ENCODE measurements at places on chromosomes 13 and 19.

- DNase-seq = no peak
These were observed 71.2 kb downstream of the WASF3 start for GRCh38 chr13:26628706-26629105.

GRCh38 chr13:29846475-29847256 is 3.8 kb downstream of the UBL3 start:
- DNase-seq = no peak

DNA sequence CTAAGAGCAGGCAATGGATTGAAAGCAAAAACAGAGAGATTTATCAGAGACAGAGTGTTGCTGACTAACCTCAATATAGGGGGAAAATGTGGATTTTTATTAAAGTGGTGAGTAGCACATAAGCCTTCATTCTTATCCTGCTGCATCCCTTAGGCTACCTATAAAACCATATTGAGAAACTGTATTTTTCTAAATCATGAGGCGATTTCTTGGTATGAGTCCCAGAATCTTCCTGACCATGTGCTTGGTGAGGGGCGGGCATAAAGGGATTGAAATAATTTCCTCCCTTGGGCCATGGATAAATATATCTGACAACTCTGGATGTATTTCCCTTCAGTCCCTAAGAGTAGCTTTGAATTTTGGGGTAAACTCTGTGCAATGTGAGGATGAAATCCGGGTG is 72.8 kb downstream of the EFNB2 start:
- DNase-seq = no peak

GRCh38 chr13:101572456-101572855 is 120.0 kb downstream of the ITGBL1 start:
- DNase-seq = no peak

DNA sequence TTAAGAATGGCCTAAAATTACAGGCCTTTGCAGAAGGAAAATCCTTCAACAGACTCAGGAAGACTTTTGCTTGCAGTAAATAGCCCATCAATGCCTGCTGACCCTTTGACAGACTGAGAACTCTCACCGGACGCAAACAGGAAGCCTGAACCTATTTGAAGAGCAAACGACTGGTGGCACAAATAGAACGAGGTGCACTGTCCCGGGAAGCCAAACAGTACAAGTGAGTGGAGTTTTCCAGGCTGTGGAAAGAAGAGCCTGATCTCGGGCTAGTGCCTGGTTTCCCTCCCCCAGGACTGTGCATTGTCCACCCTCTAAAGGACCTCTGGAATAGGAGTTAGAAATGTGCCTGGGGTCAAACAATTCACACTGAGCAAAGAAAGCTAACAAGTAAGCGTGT is 165.5 kb downstream of the FGF14 start:
- DNase-seq = no peak

GRCh38 chr13:76943646-76944045 is 4.7 kb upstream of the ACOD1 start:
- DNase-seq = no peak

- DNase-seq = no peak
These were observed 13.4 kb upstream of the TUBGCP3 start for GRCh38 chr13:112601371-112601770.

DNA sequence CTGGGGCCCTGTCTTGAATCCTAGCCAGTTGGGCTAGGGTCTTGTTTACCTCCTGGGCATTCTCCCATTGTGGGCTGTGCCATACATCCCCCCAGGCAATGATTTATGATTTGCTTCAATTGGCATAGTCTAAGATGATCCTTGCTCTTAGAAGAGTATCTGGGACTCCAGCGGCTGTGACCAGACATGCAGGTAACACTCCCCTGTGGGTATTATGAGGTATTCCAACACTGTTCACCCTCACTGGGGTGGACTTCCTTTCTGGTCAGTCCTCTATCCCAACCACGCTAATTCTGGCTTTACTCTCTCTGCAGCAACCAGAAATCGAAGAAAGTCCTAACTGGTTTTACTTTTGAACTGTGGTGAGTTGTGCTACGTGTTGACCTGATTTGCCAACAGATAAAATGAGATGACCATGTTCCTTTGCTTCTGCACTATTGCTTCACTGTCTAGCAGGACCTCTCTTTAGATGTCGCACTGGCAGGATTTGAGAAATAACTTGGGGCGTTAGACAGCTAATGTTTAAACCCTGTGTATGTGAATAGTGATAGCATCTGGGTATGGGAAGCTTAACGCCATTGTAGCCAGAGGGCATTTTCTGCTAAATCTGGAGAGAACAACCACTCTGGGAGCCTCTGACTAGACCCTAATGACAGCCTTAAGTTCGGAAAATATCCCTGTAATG is 6.7 kb upstream of the LRCH1 start:
- no peak for DNase-seq

GRCh38 chr13:70457474-70457873 is 349.2 kb upstream of the KLHL1 start:
- no peak for DNase-seq

- peak; percentile 57 for DNase-seq
These were observed at the start of gene SYT5 for GRCh38 chr19:55179606-55180484. SYT5 (minus strand) TSS chr19:55180289; CDS start chr19:55179041, 1,248 bp downstream.

DNA sequence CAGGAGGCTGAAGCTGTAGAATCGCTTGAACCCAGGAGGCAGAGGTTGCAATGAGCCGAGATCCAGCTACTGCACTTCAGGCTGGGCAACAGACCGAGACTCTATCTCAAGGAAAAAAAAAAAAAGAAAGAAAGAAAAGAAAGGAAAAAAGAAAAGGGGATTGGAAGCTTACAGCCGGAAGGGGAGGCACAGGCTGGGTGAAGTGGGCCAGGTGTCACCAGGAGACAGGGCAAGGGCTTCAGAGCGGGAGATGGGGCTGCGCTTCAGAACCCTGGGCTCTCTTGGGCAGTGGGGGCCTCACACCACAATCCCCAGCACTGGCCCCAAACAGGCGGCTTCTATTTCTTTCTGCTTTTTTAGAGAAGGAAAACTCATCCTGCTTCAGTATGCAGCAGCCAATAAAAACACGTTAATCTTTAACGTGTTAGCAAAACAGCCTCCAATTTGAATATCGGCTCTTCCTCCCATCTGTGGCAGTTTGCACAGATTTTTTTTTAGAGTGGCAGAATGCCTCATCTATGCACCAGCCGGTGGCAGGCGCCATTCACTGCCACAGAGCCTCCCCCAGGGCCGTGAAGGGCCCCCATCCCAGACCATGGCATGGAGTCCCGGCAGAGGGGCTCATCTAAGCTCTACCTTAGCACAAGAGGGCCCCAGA is 46.6 kb upstream of the C19orf12 start:
- no peak for DNase-seq

GRCh38 chr13:31945202-31945961 is 86.2 kb upstream of the FRY start:
- no peak for DNase-seq

DNA sequence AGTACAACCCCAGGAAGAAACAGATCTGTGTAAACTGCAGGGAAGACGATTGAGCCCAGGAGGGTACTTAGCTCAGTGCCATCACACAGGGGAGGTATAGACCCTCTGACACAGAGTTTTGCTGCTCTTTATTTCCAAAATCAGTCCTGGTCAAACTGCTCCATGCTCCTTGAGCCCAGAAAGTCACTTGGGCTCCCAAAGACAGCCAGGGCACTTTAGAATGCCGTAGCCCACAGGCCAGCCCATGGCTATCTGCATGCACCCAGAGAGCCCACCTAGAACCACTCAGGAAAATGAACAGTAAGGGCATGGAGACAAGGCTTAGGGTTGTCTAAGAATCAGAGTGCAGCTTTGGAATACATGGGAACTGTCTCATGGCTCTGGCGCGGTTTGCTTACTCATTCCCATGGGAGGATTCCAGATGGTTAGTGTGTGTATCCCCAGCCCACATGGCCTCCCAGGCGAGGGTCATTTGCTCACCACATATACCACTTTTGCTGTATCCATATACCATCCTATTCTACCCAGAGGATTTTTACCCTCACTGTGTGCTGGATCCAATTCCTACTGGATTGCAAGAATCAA is 14.7 kb upstream of the PDCD5 start:
- DNase-seq = no peak

DNA sequence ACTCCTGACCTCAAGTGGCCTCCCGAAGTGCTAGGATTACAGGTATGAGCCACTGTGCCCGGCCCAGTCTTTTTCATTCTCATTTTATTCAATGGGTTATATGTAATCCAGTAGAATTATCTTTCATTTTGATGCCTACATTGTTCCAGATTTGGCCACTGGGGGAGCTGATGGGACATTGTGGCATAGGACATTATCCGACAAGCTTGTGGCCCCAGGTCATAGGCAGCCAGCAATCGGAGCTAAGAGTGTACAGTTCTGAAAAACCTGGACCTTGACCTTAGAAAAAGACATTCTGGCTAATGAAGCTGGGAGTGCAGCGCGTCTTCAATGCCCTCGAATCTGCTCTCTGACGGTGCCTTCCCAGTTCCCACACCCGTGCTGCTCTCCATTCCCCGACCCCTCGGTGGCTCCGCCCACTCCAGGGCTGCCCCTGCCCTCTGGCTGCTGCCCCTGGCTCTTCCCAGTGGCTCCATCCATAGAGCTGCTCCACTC is 108.7 kb downstream of the TEX29 start:
- DNase-seq = no peak

DNA sequence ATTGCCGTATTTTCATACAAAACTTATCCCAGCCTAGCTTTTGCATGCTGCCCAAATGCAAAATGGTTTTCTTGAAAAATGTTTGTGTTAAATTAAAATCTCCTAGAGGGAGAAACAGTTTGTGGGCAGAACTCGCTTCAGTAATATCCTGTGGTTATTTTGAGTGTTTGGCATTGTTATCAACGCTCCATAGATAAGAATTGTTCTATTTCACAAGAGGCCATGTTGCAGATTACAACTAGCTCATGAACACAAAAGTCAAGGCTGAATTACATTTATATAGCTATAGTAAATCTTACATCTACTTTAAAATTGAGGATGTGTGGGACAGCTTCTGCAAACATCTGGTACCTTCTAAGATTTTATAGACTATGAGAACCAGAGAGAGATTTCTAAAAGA is 447.9 kb downstream of the DCT start:
- DNase-seq = no peak

GRCh38 chr19:35404879-35405622 is 34.2 kb downstream of the GPR42 start:
- DNase-seq = no peak

GRCh38 chr19:3868770-3869456 is at the start of gene ZFR2:
ZFR2 (minus strand) TSS chr19:3869038; CDS start chr19:3869017, 21 bp downstream.
- no peak for DNase-seq

DNA sequence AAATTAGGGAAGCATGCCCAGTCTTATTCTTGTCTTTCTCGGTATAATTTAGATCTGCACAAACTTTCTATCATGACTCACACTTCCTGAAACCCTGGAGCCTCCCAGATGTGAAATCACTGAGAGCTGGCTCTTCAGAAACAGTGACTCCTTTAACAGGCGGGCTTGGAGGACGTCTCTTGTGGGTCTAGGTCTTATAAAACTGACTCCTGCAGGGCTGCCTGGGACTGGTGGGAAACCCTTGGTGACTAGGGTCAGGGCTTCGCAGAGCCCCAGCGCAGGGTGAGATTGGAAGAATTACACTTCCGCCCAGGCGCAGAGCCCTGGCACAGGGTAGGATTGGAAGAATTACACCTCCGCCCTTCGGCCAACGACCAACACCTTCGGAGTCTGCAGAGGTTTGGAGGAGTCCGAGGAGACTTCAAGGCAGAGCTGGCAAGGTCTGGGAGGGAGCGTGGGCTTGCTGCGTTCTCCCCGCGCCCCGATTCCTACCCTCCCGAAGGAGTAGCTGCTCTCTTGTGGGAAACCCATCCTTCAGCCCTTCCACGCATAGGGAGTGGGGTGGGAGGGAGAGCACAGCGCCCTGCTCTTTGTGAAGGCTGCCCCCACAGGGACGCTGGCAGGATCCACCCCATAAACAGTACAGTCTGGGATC is 43.4 kb upstream of the MAP3K10 start:
- peak; percentile 88 for DNase-seq

GRCh38 chr13:85366759-85367417 is 432.3 kb downstream of the SLITRK6 start:
- DNase-seq = no peak

- peak; percentile 44 for DNase-seq
These were observed 62.1 kb downstream of the DGKH start for GRCh38 chr13:42110410-42111155.

DNA sequence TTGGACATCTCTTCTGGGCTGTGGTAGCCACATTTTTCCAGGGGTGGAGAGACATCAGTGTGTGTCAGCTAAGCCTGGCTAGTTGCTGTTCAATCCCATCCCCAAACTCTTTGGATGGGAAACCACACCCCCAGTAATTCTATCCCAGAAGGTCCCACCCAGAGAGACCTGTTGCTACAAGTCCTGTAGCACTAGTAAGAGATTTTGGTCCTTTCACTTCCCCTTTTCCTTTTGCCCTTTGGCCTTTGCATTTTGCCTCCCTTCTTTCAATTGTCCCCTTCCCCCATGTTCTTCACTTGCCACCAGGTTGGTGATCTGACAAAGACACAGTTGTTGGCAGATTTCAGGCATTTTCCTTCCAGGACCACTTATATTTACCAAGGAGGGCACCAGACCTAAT is 3.8 kb downstream of the CBY2 start:
- DNase-seq = no peak

DNA sequence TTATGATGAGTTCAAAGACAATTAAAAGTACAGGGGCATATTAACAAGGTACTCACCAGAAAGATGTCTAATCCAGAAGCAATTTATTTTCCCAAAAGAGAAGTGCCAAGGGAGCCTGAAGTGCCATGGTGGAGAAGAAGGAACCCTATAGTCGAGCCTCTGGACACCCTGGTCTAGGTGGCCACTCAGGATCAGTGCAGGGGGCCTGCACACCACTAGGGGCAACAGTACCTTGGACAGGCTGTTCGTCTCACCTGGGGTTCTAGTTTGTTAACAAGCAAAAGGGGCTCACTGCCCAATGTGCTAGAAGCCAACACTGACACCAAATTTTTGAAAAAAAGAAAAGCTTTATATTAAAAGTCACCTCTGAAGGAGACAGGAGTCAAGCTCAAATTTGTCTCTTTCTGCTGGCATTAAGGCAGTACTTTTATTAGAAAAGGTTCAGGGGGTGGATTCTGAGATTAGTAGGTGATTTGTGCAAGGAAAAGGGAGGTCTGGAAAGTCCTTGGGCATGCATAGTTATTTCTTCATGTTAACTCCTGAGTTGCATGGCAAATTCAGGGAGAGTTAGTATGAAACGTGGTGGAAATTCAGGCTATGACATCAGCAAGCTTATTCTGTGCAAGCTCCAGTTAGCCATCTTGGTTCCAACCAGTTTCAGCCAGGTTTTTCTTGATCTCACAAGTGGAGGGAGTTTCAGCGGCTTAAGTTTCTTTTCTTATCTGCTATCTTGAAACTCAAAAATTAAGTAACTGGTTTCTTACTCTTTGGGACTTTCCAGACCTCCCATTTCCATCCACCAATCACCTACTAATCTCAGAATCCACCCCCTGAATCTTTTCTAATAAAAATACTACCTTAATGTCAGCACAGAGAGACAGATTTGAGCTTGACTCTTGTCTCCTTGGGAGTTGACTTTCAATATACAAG is 884 bp upstream of the CBY2 start:
- DNase-seq = no peak

DNA sequence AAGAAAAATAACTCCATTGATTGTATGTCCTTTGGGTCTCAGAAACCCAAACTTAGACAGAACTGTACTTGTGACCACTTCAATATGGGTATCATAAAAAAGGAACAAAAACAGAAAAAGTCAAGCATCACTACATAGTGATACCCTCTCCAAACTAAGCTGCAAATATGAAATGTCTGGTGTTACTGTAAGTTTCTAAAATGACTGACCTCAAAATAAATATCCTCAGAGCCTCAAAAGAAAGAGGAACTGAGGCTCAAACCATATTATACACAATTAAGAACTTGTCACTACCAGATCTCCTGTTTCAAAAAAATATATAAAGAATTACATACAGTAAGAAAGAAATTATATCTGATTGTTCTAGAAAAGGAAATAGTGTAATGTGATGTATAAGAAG is 787.9 kb upstream of the KLHL1 start:
- DNase-seq = no peak

GRCh38 chr13:98489446-98490194 is 87.3 kb downstream of the STK24 start:
- DNase-seq = no peak
